Eye (tissue), 1 donor: ENCODE measurements at places on chromosomes 5 and 9.

DNA sequence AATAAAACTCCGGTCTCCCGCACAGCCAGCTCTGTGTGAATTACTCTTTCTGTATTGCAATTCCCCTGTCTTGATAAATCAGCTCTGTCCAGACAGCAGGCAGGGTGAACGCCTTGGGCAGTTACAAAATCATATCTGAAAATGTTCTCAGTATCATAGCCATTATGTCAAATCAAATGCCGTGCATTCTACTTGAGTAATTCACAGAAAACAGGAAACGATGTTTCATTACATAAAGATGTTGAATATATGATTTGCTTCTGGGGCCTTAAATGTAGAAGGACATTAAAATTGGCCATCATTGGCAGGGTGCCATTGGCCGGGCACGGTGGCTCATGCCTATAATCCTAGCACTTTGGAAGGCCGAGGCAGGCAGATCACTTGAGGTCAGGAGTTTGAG, 8.5 kb downstream of the POLR3G start:
- DNase-seq = no peak

- no peak for DNase-seq
Measured at GRCh38 chr5:27308153-27308552, 269.8 kb upstream of the CDH9 start.

DNA sequence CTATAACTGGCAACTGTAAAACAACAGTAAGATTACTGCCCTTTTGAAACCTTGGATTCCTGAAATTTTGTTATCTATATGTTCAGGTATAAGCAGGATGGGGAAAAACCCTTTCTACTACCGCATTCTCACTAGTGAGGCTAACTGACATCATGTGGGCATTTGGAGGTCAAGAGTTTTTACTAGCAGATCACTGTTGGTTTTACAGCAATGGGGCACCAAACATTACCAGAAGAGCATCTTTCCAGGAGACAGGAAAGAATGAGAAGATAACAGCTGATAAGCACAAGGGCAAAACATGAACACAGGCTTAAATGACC, 20.9 kb upstream of the TTC33 start:
- DNase-seq = no peak

- DNase-seq = peak; percentile 44
Measured at GRCh38 chr9:106615118-106615889, 247.7 kb upstream of the ZNF462 start.

GRCh38 chr5:172658961-172659501, 18.0 kb downstream of the NEURL1B start:
- DNase-seq = no peak

DNA sequence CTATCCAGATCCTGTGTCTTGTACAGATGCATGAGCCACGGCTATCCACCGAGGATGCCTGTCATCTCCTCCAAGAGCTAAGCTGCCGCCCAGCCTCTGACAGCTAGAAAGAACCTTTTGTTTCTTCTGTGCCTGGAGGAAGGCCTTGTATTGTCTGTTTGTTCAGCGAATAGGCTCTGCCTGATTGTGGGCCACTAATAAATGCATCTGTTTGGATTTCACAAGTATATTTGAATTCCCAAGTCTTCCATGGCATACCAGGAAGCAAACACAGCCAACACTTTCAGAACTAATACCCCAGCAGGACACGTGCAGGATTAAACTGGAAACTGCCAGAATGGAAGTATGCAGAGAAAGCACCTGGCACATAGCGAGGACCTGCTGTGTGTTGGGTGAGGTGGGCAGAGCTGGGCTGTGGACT, 92.7 kb upstream of the NEURL1B start:
- no peak for DNase-seq

- DNase-seq = no peak
Measured at GRCh38 chr5:132821791-132822190, 8.7 kb downstream of the SHROOM1 start.

- DNase-seq = no peak
Measured at GRCh38 chr9:6134661-6135180, 80.9 kb upstream of the IL33 start.

- DNase-seq = no peak
Measured at GRCh38 chr5:93342563-93343061, 238.4 kb downstream of the NR2F1-AS1 start.

- DNase-seq = no peak
Measured at GRCh38 chr5:137636830-137637714, 98.8 kb downstream of the KLHL3 start.

DNA sequence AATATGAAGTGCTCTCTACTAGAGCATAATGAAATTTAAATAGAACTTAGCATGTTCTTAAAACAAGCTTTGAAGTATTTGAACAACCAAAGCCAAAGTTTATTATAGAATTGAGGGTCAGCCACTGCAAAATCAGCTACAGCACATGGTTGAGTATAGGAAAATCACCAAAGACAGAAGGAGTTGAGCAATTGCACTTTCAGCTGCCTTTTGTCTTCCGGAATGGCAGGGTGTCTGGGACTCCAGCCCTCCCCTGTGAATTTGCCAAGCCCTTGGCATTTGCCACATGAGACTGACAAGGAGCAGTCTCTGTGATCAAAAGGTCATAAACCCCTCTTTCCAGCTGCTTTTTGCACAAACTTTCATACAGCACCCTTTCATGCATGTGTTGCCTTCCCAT, 8.5 kb upstream of the LURAP1L start:
- no peak for DNase-seq

- DNase-seq = no peak
Measured at GRCh38 chr5:116154931-116155330, 70.1 kb downstream of the COMMD10 start.

DNA sequence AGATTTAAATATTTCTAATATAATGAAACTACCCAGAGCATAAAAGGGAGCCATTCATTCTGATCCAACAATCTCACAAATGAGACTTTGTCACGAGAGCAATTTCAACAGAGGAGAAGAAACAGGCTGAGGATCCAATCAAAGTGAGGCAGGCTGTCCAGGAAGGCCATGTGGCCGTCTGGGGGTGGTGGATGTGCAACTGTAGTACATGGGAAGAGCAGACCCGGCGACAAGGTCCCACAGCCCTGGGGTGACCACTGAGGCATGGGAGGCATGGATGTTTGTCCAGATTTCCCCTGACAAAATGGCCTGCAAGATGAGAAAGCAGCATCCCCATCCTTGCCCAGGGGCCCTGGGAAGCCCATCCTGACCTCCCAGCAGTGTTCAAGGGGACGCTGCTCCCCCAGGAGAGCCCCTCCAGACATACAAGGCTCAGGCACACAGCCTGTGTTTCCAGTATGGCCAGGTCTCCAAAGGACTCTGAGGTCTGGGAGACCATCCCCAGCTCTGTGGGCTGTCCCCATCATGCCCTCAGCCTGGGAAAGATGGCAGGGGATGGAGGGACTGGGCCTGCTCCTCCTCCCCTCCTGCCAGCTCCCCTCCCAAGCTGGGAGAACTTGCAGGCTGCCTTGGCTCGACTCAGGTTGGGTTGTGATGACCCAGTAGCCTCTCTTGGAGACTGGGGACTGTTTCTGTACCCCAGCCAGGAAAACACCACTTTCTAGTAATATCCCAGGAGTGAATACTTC, 27.5 kb upstream of the FCN2 start:
- DNase-seq = no peak

DNA sequence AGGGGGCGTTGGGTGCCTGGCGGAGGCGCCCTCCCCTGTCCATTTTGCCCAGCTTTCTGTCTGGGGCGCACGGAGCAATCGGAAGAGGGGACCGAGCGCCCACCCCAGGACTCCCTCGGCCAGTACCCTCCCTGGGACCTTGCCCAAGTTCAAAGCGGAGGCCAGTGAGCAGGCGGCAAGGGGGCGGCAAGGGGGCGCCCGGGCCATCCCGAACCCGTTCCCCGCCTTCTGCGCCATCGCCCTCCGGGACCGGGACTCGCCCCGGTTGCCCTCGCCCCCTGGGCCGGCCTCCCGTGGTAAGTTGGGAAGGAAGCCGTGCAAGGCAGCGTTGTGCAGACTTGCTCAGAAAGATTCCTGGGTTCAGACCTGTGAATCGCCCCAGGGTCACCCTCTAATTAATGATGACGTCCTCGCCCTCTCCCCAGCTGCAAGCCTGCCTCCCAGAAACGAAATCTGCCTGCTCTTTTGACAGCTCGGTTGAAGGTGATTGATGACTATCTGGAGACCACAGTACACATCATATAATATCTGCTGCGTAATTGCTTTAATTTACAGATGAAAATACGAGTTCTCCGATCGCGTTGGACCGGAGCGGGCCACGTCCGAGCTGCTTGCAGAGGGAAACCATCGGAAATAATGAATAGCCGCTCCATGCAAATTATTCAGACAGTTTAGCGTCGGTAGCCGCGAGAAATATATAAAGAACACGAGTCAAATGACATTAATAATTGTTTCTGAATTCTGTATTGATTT, 1.4 kb upstream of the IRX4 start:
- DNase-seq = peak; percentile 60

GRCh38 chr9:84969084-84969483, 299.6 kb downstream of the NTRK2 start:
- no peak for DNase-seq
